Neural cell (in vitro differentiated cells): ENCODE measurements at places on chromosomes 2 and 18. TPM values are rescaled to one million over a fixed set of nuclear protein-coding genes. Genes with fewer than 3 reads are reported as not detected.

Gene TTC21B
- polyA plus RNA-seq = 25.0 and 31.1 TPM in 2 replicates

Gene ALPI
- not detected in 2 replicates for polyA plus RNA-seq

Gene ZNF513
- 40.5 and 46.8 TPM in 2 replicates for polyA plus RNA-seq

Gene GCKR
- polyA plus RNA-seq = 2.3 and 2.5 TPM in 2 replicates

Gene DNAJC5G
- not detected in 2 replicates for polyA plus RNA-seq

Gene AMER3
- 19.2 and 22.7 TPM in 2 replicates for polyA plus RNA-seq

Gene IL1RN
- not detected in 2 replicates for polyA plus RNA-seq

Gene LAPTM4A
- 81.7 and 84.0 TPM in 2 replicates for polyA plus RNA-seq

Gene ACVR1C
- polyA plus RNA-seq = 0.26 and 0.64 TPM in 2 replicates
